A549 treated with ZK216348 at 1 μM for 4 hours (cell line): ENCODE measurements at places on chromosomes 3 and 15. TPM values are rescaled to one million over a fixed set of nuclear protein-coding genes. Genes with fewer than 3 reads are reported as not detected.

AHSG gene
- 0.18 to 0.29 TPM in 2 of 5 replicates, not detected in the others for total RNA-seq

LOXL1 gene
- total RNA-seq: 0.34 to 1.7 TPM (median 0.55 TPM) in 5 replicates

FGF12 gene
- total RNA-seq: 0.40 to 0.99 TPM (median 0.76 TPM) in 5 replicates

CLDN1 gene
- total RNA-seq: 16.6 to 28.6 TPM (median 21.6 TPM) in 5 replicates

CPN2 gene
- not detected in 5 replicates for total RNA-seq

TMEM207 gene
- not detected in 5 replicates for total RNA-seq

PAK6 gene
- 0.09 to 0.38 TPM (median 0.29 TPM) in 5 replicates for total RNA-seq

ESYT3 gene
- 0.54 to 0.84 TPM (median 0.65 TPM) in 5 replicates for total RNA-seq

DAPK2 gene
- total RNA-seq: 2.8 to 4.9 TPM (median 4.2 TPM) in 5 replicates

DTX3L gene
- total RNA-seq: 6.9 to 10.1 TPM (median 8.8 TPM) in 5 replicates

GOLGA8K gene
- total RNA-seq: 0.34 to 1.1 TPM (median 0.85 TPM) in 5 replicates

DYNLT2B gene
- total RNA-seq: 21.3 to 27.2 TPM (median 23.2 TPM) in 5 replicates

AMOTL2 gene
- 35.6 to 51.8 TPM (median 51.2 TPM) in 5 replicates for total RNA-seq

DLL4 gene
- total RNA-seq: 0.84 to 1.2 TPM (median 1.1 TPM) in 5 replicates

ZMAT3 gene
- 3.3 to 10.0 TPM (median 5.9 TPM) in 5 replicates for total RNA-seq

ITPKA gene
- total RNA-seq: 2.0 to 4.3 TPM (median 3.3 TPM) in 5 replicates

CFAP100 gene
- not detected in 5 replicates for total RNA-seq

CCDC9B gene
- 17.9 to 24.7 TPM (median 19.2 TPM) in 5 replicates for total RNA-seq

CELF6 gene
- total RNA-seq: 0.07 to 0.25 TPM (median 0.15 TPM) in 5 replicates

ACTC1 gene
- total RNA-seq: 0.17 to 0.35 TPM (median 0.27 TPM) in 5 replicates

GOLGA6A gene
- 0.06 TPM in 1 of 5 replicates, not detected in the others for total RNA-seq

ITIH4 gene
- 0.32 to 1.6 TPM (median 0.51 TPM) in 5 replicates for total RNA-seq

PRICKLE2 gene
- 1.9 to 3.3 TPM (median 2.6 TPM) in 5 replicates for total RNA-seq

PSMD6 gene
- 74.5 to 98.9 TPM (median 77.5 TPM) in 5 replicates for total RNA-seq

TEX55 gene
- not detected in 5 replicates for total RNA-seq

SATB1 gene
- not detected in 5 replicates for total RNA-seq

RAD51 gene
- total RNA-seq: 17.8 to 23.9 TPM (median 18.4 TPM) in 5 replicates

SI gene
- total RNA-seq: not detected in 5 replicates

GRM7 gene
- total RNA-seq: not detected in 5 replicates

FOXB1 gene
- not detected in 5 replicates for total RNA-seq

RTP3 gene
- total RNA-seq: not detected in 5 replicates

GUCA1C gene
- not detected in 5 replicates for total RNA-seq

HAPLN3 gene
- 14.7 to 33.6 TPM (median 27.3 TPM) in 5 replicates for total RNA-seq

GNAT1 gene
- 0.07 TPM in 1 of 5 replicates, not detected in the others for total RNA-seq

OXTR gene
- total RNA-seq: 8.7 to 11.7 TPM (median 10.3 TPM) in 5 replicates

THBS1 gene
- 33.6 to 57.1 TPM (median 44.2 TPM) in 5 replicates for total RNA-seq

PIERCE2 gene
- 1.9 to 5.6 TPM (median 3.7 TPM) in 5 replicates for total RNA-seq

ACTL6A gene
- 49.2 to 85.0 TPM (median 55.8 TPM) in 5 replicates for total RNA-seq

SCG3 gene
- 0.06 TPM in 1 of 5 replicates, not detected in the others for total RNA-seq

ALDH1A2 gene
- total RNA-seq: 0.38 to 0.59 TPM in 2 of 5 replicates, not detected in the others

OPA1 gene
- total RNA-seq: 24.5 to 47.5 TPM (median 28.1 TPM) in 5 replicates

OSTN gene
- not detected in 5 replicates for total RNA-seq

TRH gene
- total RNA-seq: not detected in 5 replicates
